ENCODE measurements at places on chromosomes 7 and 10. TPM values are rescaled to one million over a fixed set of nuclear protein-coding genes. Genes with fewer than 3 reads are reported as not detected.

CNNM1 gene
- total RNA-seq, result 0.64 TPM

AEBP1 gene
- 145 TPM for total RNA-seq

CHAT gene
- not detected for total RNA-seq

BICC1 gene
- 24.3 TPM for total RNA-seq

AZGP1 gene
- 40.0 TPM for total RNA-seq

NUTM2E gene
- not detected for total RNA-seq

LBX1 gene
- not detected for total RNA-seq

SLC35G1 gene
- 2.9 TPM for total RNA-seq

EFCAB10 gene
- total RNA-seq, result not detected

GSAP gene
- total RNA-seq, result 35.7 TPM

IL15RA gene
- total RNA-seq, result 35.7 TPM

SLC39A12 gene
- 0.16 TPM for total RNA-seq

TMEM176A gene
- total RNA-seq, result 66.5 TPM

LEP gene
- total RNA-seq, result 48.2 TPM

CCM2 gene
- 32.3 TPM for total RNA-seq

IDI2 gene
- total RNA-seq, result not detected

EVX1 gene
- not detected for total RNA-seq

GNGT1 gene
- not detected for total RNA-seq

TPK1 gene
- total RNA-seq, result 4.8 TPM
